ENCODE measurements at places on chromosomes 3 and 15.

DNA sequence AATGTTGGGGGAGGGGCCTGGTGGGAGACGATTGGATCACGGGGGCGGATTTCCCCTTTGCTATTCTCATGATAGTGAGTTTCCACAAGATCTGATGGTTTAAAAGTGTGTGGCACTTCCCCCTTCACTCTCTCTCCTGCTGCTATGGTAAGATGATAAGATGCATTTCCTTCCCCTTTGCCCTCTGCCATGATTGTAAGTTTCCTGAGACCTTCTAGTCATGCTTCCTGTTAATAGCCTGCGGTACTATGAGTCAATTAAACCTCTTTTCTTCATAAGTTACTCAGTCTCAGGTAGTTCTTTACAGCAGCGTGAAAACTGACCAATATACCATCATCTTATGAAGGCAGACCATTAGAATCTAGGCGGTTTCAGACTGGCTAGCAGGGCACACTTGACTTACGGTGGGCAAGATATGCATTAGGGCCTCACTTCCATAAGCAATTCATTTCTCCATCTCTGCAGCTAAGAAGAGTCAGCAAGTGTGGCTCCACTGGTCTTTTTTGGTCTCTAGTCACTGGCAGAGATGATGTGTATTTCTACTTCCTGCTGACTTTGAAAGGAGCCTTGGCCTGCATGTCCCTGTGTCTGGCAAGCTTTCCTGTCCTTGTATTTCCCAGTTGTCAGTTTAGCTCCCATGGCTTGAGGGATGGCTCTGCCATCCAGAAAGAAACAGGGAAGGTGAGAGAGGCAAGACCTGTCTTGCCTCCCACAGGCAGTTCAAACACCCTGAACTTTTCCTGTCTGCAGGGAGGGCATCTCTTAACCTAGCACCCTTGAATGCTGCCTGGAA, 109.0 kb upstream of the ADAMTS9 start:
- no peak for DNase-seq

DNA sequence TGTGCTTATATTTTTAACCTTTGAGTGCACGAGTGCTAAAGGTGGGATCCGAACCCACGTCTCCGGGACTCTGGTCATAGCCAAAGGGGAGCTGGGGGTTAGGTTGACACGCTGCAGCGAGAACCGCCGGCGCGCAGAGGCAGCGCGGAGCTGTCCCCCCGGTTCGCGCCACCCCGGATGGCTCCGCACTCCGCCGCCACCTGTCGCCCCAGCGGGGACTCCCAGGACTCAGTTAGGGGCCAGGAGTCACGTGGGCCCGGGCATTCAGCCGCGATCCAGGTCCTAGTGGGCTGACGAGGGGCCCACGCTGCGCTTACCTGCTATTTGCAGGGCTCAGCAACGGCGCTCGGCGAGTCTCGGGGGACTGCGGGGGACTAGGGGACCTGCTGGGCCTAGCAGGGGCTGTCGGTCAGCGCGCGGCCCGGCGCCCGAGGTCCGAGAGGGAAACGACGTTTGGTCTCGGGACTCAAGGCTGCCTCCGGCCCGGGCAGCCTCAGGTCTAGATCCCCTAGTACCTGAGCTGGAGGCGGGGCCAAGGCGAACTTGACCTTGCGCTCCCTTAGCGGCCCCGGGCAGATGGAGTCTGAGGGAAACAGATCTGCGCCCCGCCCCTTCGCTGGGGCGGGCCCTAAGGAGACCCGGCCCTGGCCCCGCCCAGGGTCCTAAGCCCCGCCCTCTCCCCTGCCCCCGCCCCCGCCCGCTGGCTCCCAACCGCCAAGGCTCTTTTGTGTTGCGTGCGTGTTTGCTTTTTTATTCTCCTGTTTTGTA, at the start of gene NMNAT3:
NMNAT3 (minus strand) TSS at position 585 of the 768 bp plus-strand sequence. CDS start 50,248 bp downstream, outside the sequence.
- DNase-seq = peak; percentile 89

DNA sequence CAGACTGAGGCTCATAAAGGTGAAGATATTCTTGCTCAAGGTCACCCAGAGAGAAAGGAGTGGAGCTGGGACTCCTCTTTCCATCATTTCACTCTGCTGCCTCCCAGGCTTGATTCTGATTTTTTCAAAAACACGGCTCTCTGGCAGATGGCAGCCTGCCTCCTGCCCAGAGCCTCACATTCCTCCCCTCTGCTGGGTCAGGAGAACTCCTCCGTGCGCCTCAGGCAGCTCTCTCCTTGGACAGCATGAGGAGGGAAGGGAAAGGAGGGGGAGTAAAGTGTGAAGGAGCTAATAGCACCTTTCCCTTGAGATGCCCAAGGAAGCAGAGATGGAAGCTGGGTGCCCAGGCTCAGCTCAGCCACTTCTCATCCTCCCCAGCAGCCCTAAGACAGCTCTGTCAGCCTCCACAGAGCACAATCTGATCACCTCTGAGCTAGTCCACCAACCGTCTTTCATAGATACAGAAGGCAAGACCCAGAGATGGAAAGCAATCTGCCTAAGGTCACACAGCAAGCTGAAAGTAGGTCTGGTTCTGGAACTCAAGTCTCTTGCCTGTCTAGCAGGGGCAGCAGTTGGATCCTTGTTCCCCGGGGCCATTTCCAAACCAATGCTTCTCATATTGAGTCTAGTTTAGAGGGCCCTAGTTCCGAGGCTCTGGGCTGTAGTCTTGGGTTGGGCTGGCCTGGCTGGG, 3.5 kb downstream of the RLBP1 start:
- no peak for DNase-seq

DNA sequence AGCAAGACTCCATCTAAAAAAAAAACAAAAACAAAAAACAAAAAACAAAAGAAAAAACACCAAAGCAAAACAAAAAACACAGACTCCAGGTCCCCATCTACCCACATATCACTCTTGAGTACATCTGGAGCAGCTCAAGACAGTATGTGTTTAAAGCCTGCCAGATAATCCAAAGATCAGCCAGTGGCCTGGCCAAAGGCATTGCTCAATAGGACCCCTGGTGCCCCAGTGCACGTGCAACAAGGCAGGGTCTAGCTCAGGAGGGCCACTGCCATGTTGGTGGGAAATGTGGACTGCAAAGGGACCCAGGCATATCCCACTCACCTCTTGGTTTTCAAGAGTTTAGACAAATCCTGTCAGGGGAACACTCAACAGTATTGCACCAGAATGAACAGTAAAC, 279.5 kb downstream of the RPLP1 start:
- DNase-seq = no peak

DNA sequence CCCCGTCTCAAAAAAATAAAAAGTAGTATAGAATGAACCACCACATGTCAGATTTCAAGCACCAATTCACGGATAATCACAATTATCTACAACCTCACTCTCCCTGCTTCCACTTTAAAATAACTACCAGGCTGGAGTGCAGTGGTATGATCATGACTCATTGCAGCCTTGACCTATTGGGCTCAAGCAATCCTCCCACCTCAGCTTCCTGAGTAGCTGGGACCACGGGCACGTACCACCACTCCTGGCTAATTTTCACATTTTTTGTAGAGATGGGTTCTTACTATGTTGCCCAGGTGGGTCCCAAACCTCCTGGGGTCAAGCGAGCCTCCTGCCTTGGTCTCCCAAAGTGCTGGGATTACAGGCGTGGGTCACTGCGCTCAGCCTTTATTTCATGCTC, 38.1 kb upstream of the LDHAL6B start:
- DNase-seq = no peak

DNA sequence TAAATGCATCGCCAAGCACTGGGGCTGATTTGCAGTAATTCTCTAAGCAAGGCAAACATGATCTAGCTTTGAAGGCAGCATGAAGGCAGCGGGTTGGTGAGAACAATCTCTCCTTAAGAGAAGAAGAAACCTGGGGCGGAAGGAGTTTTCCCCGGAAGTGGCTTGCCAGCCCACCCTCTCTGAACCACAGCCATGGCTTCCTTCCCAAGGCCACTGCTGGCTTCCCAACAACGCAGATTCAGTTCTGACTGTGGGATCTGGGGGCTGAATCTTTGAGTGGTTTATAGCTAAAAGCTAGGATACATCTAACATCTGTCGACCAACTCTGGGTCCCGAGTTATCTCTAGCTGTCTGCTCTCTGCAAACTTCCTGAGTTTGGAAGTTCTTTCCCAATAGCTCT, 4.3 kb upstream of the CPN2 start:
- no peak for DNase-seq

- peak; percentile 81 for DNase-seq
These were observed at the start of gene ZNF197 for GRCh38 chr3:44624749-44625480. TSS of gene ZNF197 (plus strand) at chr3:44625036. CDS start at chr3:44629155, 4,119 bp downstream.

- no peak for DNase-seq
These were observed 17.0 kb upstream of the SLC9A9 start for GRCh38 chr3:143865302-143865701.

GRCh38 chr15:86311568-86312280, 232.1 kb downstream of the AGBL1 start:
- no peak for DNase-seq

DNA sequence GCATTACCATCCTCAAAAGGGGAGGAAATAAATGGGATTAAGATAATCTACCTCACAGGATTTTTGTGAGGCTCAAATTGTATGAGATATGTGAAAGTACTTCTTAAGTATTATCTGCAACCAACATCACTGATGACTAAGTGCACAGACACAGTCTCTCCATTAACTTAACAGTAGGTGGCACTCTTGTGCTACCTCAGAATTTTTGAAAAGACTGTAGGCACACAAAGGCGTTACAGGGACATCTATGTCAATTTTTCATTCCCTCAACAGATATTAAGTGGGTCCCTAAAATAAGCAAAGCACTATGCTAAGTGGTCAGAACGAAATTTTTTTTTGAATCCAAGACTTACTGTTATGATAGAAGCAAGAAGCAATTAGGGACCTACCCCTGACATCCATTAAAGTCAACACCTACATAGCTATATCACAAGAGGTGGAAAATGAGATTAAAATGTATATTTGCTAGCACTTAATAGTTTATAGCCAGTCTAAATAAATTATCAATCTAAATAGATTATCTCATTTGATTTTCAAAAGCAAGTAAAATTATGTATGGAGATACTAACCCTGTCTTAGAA, 52.9 kb downstream of the RYK start:
- no peak for DNase-seq

- DNase-seq = no peak
These were observed 2.2 kb upstream of the CRTAP start for GRCh38 chr3:33111581-33111980.

DNA sequence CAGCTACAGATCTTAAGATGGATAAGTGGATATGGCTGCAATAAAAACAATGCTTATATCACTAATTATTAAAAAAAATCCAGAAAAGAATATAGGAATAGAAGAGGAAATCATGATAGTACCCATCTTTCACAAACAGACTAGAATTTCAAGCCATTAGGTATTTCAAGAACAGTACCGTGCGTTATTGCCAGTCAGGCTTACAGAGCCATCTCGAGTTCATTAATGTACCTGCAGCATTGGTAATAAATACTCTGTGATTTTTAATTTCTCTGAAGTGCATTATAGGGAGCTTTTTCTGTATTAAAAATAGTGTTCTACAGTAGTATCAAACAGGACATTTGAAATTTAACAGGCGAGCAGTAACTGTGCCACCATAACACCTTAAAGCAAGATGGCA, 35.7 kb downstream of the ST3GAL6 start:
- no peak for DNase-seq

DNA sequence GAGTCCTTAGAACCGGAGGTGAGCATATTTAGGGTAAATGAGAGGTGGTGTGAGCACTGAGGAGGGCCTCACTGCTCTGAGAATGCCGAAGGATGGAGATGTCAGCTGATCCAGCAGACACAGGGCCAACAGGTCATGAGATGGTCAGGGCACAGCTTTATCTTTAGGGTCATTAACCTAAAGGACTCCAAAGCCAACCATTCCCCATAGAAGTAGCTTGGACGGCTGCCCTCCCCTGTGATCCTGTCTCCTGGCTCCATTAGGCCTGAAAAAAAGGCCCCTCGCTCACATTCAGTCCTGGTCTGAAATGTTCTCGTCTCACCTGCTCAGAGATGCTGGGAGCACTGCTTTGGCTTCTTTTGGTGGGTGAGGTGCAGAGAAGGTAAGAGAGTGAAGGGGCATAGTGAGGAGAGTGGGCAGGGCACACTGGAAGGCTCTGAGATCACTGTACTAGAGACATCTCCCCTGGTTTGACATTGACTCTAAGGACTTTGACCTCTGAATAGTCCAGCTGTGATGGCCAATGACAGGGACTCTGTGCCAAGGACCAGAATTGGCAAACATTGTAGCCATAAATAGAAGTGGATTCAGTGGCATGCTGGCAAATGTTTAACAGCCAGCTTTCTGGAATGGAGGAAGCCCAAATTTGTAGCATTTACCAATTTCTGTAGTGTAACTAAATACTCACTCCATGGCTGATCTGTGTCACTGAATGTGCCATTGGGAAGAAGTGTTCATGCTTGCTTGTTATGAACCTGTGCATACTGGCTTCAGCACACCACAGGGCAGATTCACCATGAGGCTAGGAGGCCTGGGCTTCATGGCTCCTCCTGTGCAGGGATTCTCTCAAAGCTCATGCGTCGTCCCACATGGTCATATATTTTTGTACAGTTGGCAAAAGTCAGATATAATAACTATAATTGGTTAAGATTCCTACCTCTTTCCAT, 76.2 kb upstream of the MRPS22 start:
- no peak for DNase-seq

DNA sequence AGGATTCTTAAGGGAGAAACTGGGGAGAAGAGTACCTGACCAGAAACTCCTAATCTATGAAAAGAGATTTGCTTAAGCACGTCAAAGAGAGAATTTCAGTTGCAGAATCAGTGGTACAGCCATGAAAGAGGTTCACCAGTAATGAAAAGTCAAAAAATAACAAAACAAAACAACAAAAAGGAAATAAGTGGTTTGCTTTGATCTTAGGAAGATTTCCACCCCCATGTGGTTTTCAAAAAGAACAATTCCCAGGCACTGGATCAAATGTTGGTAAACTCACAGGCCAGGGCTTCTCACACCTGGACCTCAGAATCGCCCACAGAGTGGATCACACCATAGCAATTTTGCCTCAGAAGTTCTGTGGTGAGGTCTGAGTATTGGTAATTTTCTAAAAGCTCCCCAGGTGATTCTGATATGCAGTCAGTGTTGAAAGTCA, 67.5 kb downstream of the TMEM39A start:
- DNase-seq = no peak

DNA sequence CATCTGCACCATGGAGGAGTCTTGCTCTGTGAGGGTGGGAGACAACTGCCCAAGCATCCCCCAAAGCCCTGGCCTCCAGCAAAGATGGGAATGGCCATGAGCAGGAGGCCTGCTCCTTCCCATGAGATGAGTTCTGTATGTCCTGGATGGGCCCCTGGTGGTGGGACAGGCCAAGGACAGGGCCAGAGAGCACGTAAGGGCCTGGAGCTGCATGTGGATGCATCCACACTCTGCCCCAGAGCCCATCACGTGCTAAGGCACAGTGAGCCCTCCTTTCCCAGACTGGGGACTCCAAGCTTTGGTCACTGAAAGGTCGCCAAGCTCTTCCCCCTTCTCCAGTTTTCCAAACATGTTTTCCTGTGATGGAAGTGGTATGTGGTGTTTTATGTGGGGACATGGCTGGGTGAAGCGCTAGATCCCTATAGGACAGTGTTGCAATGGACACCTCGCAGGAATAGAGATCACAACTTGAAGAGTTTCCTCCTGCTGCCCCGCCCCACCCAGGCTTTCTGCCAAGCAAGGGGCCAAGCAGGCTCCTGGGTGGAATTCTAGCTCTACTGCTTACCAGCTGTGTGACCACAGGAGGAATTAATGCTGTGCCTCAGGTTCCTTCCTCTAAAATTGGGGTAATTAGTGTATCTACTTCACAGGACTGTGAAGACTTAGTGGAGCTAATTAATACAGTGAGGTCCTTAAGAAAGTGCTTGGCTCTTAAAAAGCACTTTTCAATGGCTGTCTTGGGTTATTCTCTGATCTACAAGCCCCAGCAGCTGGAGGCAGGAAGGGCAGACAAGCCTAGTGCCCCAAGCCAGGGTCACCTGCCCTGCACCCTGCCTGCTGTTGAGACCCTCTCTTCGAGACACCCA, 106.4 kb upstream of the RPL32 start:
- DNase-seq = no peak

- no peak for DNase-seq
These were observed 33.6 kb upstream of the APH1B start for GRCh38 chr15:63243776-63244175.

Measured in activated CD8-positive, alpha-beta memory T cell treated with anti-CD3 and anti-CD28 coated beads, Interleukin-2, amount 50 U/mL, for 48 hours (primary cell).